ENCODE measurements at places on chromosomes 13 and 19. TPM values are rescaled to one million over a fixed set of nuclear protein-coding genes. Genes with fewer than 3 reads are reported as not detected.

GRCh38 chr13:35770756-35771297, 294.3 kb upstream of the MAB21L1 start:
- H3K27ac ChIP-seq, result no peak overlapping the region
- no peaks in the 10 kb centered on the region for H3K27me3 ChIP-seq
- H3K36me3 ChIP-seq, result no peaks in the 10 kb centered on the region
- DNase-seq, result no peak
- no peaks in the 10 kb centered on the region for H3K4me1 ChIP-seq

DNA sequence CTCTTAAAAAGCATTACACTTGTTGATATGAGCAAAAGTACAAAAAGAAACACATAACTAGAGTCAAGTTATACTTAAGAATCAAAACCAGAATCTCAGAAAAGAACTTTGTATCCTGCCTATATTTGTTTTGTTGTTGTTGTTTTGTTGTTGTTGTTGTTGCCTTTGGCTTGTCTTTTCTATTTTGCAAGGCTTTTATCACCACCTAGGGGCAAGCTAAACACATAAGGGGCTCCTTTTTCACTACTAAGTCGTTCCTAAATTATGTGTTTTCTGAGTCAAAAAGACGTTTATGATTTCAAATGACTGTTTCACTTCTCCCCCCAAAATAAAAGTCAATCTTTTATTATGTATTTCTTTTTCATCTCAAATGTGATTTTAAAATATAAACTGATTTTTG, 250.2 kb downstream of the RBM26 start:
- no peak overlapping the region for H3K27ac ChIP-seq
- no peaks in the 10 kb centered on the region for H3K27me3 ChIP-seq
- no peak for DNase-seq
- H3K36me3 ChIP-seq, result no peaks in the 10 kb centered on the region
- H3K4me3 ChIP-seq, result no peak overlapping the region
- no peaks in the 10 kb centered on the region for H3K4me1 ChIP-seq

DNA sequence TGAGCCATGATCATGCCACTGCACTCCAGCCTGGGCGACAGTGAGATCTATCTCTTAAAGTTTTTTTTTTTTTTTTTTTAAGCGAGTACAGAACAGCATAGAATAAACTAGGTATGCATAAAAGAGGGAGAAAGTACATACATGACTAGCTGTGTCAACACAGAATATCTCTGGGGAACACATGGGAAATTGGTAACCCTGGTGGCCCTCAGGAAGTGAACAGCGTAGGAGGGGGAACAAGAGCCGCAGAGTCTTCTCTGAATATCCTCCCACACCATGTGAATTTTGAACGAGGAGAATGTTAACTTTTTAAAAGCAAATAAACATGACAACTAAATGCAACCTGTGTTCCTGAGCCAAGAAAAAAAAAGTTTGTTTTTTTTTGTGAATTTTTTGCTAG, 15.2 kb downstream of the PHLDB3 start:
- H3K27ac ChIP-seq, result no peak overlapping the region
- H3K4me3 ChIP-seq, result no peak overlapping the region
- no peaks in the 10 kb centered on the region for H3K27me3 ChIP-seq
- no peak for DNase-seq

DNA sequence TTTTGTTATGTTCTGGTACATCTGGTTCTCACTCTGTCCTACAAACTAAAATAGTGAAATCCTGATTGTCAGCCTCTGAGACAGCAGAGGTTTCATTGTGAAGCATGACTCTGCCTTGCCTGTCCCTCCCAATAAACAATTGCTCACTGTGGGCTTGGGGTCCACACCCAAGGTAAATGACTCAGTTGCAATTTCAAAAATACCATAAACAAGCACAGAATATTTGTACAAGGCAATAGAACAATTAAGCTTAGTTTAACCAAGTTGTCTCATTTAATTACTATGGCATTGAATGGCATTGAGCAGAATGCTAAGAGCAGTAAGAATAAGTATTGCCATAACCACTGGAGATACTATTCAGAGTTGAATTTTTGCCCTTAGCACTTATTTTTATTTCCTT, 353.6 kb downstream of the SPRY2 start:
- no peaks in the 10 kb centered on the region for H3K27me3 ChIP-seq
- no peaks in the 10 kb centered on the region for H3K36me3 ChIP-seq
- H3K4me3 ChIP-seq, result no peak overlapping the region
- no peak for DNase-seq
- H3K27ac ChIP-seq, result peak overlapping the region; percentile 62

The CAPN12 gene
- total RNA-seq, result 2.6 TPM

The ZNF836 gene
- 6.0 TPM for total RNA-seq

Data from transverse colon (tissue), 4 donors.